ENCODE measurements at places on chromosomes 11 and 22.

GRCh38 chr11:113979431-113979830 lies 4.5 kb downstream of the HTR3A start:
- DNase-seq = no peak

GRCh38 chr11:31442086-31442485 lies 67.3 kb downstream of the IMMP1L start:
- DNase-seq = no peak

GRCh38 chr22:40679249-40679963 lies at the start of gene MCHR1:
Gene MCHR1 (plus strand): TSS chr22:40679484. CDS start chr22:40679653, 169 bp downstream.
- DNase-seq = no peak

GRCh38 chr11:61123775-61124571 lies 21.7 kb downstream of the CD5 start:
- no peak for DNase-seq

DNA sequence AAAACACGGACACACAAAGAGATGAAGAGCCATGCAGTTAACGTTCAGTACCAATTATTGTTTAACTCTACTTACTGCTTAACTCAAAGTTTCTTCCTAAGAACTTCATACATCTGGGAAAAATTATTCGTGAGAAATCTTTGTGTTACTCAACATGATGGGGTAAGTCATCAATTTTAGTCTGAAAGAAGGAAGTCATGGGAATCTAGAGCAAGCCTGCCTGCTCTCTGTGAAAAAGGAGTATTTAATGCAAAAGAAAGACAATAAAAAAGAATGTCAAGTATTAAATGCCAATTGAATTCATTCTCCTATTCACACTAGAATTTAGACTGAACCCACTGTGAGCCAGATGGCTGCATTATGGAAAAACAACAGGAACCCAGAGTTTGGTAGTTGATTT lies 16.0 kb downstream of the TMEM123 start:
- DNase-seq = no peak

DNA sequence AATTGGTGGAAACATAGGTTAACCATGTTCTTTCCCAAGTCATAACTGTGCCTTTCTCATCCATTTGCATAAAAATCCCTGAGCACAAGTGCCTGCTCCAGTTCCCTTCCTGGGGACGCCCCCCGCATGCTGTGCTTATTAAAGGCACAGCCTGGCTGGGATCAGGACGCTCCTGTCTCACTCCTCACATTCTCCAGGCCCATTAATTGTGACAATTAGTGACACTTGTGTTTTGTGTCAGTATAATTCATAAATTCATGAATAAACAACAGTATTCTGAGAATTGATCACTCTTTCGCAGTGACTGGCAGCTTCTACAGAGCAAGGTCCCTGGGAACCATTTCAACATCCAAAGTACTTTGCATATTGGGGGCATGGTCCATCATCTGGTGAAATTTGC lies 1354.4 kb downstream of the TBC1D22A start:
- no peak for DNase-seq

GRCh38 chr11:12276356-12276755 lies 101.0 kb upstream of the PARVA start:
- no peak for DNase-seq

DNA sequence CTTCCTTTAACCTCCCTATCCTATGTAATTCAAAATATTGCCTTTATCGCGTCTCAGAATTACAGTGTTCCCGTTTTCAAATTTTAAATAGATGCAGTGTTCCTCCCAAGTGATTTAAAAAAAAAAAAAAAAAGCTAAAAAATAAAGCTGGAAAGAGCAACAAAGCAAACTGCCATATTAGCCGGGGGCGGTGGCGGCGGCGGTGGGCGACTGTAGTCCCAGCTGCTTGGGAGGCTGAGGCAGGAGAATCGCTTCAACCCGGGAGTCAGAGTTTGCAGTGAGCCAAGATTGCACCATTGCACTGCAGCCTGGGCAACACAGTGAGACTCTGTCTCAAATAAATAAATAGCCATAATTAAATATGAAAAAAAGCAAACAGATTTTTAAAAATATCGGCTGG lies 5.5 kb upstream of the AGBL2 start:
- DNase-seq = no peak

DNA sequence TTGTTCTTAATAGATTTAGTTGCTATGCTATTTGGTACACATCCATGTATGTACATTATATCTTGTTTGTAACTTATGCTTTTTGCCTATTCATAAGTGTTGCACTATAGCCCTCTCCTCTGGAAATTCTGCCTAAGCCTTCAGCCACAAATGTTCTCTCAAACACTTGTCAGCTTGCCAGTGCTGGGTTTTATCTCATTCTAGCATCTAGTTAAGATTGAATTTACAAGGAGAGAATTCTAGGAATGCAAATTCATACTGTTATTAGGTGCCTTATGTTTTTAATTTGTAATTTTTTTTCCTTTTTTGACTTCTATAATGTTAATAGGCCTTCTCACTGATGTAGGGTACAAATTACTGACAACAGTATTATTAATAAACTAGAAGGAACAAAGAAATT lies 14.6 kb upstream of the CTSC start:
- DNase-seq = no peak

GRCh38 chr11:72754544-72755155 lies 2.4 kb upstream of the ARAP1 start:
- DNase-seq = no peak

- DNase-seq = no peak
These were observed 1.9 kb upstream of the FKBP2 start for GRCh38 chr11:64238999-64239398.

DNA sequence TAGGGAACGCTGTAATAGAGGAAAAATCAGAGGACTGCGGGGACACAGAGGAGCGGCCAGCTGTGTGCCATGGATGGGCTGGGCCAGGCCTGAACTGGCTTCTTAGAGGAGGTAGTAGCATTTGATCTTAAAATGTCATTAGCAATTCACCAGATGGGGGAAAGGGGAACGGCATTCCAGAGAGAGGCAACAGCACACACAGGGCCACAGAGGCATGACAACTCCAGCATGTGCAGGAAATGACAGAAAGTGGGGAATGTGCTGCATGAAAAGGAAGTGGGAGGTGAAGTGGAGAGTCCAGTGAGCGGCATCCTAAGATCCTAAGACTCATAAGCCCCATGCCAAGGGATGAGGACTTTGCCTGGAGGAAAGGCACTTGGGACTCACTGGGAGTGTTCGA lies 69.0 kb downstream of the UBASH3B start:
- no peak for DNase-seq

DNA sequence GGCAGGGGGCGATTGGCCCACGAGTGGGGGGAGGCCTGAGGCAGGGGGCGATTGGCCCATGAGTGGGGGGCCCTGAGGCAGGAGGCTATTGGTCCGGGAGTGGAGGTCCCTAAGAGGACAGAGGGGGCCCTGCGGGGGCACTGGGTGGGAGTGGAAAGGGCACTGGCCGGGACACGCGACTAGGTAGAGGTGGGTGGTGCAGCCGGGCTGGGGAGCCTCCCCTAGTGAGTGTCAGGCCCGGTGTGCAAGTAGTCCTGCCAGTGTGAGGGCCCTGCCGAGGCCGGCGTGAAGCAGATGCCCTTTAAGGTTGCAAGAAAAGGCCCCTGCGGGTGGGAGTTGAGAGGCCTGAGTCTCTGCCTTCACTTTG lies 909 bp upstream of the BRD1 start:
- no peak for DNase-seq

DNA sequence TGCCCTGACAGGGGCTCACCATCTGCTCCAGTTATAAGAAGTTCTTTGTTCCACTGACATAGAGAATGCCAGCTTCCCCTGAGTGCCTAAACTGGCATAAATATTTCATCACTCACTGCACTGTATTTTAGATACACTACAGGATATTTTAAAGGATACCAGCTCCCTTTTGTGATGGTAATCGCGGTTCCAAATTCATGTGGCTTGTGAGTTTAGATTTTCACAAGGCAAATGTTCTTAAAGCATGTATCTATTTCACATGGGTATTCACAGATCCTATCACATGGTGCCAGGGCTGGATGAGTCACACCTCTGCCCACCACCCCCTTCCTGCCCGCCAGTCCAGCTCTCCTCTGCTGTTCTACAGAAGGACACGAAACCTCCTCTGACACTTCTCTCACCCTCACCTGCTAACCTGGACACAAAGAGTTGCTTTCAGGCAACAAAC lies 105.5 kb downstream of the KCNC1 start:
- DNase-seq = no peak

DNA sequence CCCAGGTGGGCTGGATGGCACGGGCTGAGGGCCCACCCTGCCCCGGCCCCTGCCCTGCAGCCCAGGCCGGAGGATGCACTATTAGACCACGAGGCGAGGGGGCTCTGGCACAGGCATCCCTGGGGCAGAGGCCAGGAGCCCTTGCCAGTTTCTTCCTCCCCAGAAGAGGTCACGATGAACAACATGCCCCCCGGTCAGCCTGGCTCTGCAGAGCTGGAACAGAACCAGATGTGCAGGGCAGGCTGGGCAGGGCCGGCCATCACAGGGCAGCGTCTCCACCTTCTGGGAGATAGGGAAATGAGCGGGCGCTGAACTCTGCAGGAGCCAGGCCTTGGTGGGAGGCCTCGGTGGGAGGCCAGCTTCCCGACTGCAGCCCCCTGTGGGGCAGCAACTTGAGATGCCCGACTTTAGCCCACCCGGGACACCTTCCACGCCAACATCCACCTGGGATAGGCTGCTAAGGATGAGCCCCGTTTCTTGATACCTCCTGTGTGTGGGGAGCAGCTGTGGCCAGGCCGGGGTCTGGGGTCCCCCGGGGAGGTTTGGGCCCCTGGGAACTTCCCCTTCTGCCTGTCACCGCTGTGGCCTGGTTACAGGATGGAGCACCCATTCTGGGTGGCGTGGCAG lies 21.8 kb upstream of the GNB1L start:
- no peak for DNase-seq
